Activated naive CD8-positive, alpha-beta T cell treated with anti-CD3 and anti-CD28 coated beads, Interleukin-2, amount 10 ng/mL, durations not matched to agents 7 days and 5 days (primary cell): ENCODE measurements at places on chromosomes 6 and 20. TPM values are rescaled to one million over a fixed set of nuclear protein-coding genes. Genes with fewer than 3 reads are reported as not detected.

The BNIP5 gene
- not detected for total RNA-seq

The LIN28B gene
- not detected for total RNA-seq

The FRMD1 gene
- not detected for total RNA-seq

The PSORS1C2 gene
- total RNA-seq, result not detected

The RBBP9 gene
- 15.2 TPM for total RNA-seq

The CLDN20 gene
- not detected for total RNA-seq

The RAET1E gene
- total RNA-seq, result not detected

The TMEM200A gene
- total RNA-seq, result 1.4 TPM

The ZKSCAN8 gene
- total RNA-seq, result 29.8 TPM

The ENPP1 gene
- not detected for total RNA-seq

The SSR1 gene
- 123 TPM for total RNA-seq

The SLPI gene
- not detected for total RNA-seq

The ROS1 gene
- total RNA-seq, result not detected

The TNXB gene
- 9.2 TPM for total RNA-seq

The BTBD9 gene
- 19.1 TPM for total RNA-seq

The SLC17A1 gene
- total RNA-seq, result not detected

The ARFGEF3 gene
- 0.28 TPM for total RNA-seq

The MLN gene
- not detected for total RNA-seq

The RPP21 gene
- total RNA-seq, result 49.3 TPM

The CEP250 gene
- 82.9 TPM for total RNA-seq

The WFDC10B gene
- not detected for total RNA-seq

The CGA gene
- not detected for total RNA-seq

The ZNF343 gene
- 10.4 TPM for total RNA-seq

The TP53TG5 gene
- total RNA-seq, result not detected

The RPN2 gene
- total RNA-seq, result 135 TPM

The ZNF133 gene
- 9.2 TPM for total RNA-seq

The GRM1 gene
- not detected for total RNA-seq

The BPIFB4 gene
- total RNA-seq, result not detected

The FLOT1 gene
- total RNA-seq, result 261 TPM

The SOX12 gene
- 10.1 TPM for total RNA-seq

The RCAN2 gene
- total RNA-seq, result 0.37 TPM

The GHRH gene
- not detected for total RNA-seq

The CALHM4 gene
- total RNA-seq, result not detected

The NTSR1 gene
- 0.37 TPM for total RNA-seq

The PRICKLE4 gene
- total RNA-seq, result not detected

The NCOA5 gene
- total RNA-seq, result 27.8 TPM

The TRIM31 gene
- not detected for total RNA-seq

The FOXP4 gene
- 8.8 TPM for total RNA-seq

The FAXC gene
- not detected for total RNA-seq

The GSTA2 gene
- total RNA-seq, result not detected

The C6orf118 gene
- total RNA-seq, result not detected

The RAET1L gene
- not detected for total RNA-seq

The NHLRC1 gene
- 0.64 TPM for total RNA-seq

The ATP9A gene
- total RNA-seq, result 1.3 TPM

The SERINC3 gene
- 71.5 TPM for total RNA-seq

The PKIB gene
- total RNA-seq, result 1.3 TPM
